ENCODE measurements at places on chromosomes 5 and 9.

- no peak for DNase-seq
Measured at GRCh38 chr5:124342986-124343385, 403.5 kb downstream of the ZNF608 start.

DNA sequence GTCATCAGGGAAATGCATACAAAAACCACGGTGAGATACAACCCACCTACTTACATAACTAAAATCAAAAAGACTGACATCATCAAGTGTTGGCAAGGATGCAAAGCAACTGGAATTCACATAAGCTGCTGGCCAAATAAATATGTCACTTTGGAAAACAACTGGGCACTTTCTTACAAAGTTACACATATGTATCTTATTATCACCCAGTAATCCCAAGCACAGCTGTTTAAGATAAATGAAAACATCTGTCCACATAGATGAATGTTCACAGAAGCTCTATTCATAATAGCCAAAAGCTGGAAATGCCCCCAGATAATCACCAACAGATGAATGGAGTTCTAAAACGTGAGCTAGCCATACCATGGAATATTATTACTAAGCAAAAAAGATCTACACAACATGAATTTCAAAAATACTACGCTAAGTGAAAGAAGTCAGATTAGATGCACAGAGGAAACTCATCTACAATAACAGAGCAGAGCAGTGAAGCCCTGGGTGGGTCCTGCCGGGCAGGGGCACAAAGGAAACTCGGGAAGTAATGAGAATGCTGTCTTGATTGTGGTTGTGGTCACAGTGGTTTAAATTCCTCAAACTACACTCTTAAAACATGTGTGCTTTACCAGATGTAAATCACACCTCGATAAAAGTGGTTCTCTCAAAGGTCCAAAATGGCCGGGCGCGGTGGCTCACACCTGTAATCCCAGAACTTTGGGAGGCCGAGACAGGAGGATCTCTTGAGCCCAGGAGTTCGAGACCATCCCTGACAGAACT is 8.5 kb downstream of the CAMSAP1 start:
- no peak for DNase-seq

DNA sequence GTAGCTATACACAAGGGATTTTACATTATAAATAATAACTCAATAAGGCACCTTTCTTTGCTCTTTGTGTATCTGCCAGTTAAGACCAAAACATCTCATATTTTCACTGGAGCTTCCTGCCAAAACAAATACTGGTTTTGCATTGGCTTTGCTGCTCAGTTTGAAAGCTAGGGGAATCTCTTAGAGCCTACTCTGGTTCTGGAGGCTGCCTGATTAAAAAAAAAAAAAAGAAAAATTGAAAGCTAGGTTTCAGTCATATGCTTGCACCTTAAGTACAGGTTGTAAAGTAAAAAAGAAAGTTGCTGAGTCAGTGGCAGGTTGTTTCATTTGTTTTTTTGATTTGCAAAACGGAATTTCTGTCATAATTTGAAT is 2.3 kb downstream of the DENND4C start:
- DNase-seq: no peak

DNA sequence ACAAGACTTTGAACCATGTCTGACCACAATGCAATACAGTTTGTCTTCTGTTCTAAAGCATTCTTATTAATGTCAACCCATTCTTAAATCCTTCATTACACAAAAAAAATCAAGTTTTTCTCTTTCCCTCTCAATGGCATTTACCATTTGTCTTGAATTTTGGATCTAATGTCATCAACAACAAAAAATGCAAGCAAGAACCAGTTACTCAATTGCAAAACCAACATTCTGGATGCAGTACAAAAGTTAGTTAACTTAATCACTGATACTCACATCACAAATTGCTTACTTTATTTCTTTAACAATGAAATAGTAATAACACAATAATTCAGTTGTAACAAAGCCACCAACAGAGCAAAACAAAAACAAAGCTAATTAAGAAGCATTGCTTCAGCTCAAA is 6.0 kb downstream of the C9orf40 start:
- DNase-seq: no peak
